ENCODE measurements at places on chromosomes 5 and 9. TPM values are rescaled to one million over a fixed set of nuclear protein-coding genes. Genes with fewer than 3 reads are reported as not detected.

The PTGDS gene
- 12.7 TPM for total RNA-seq

DNA sequence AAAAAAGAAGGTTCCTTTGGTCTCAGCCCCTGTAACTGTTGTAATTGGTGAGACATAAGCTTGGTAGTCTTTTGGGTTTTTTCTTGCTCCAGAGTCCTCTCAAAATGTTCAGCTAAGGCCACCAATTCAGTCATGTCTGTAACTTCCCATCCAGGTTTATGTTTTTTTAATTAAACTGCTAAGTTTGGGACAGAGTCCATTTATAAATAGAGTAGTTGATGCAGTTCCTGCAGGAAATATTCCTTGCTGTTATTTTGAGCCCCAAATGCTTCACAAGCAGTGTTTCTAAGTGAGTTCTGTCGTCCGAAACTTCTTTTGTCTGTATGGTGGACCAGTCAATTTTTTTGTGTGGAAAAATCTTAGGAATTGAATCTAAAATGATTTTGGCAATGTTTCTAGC is 155.0 kb downstream of the AOPEP start:
- no peak overlapping the region for H3K4me3 ChIP-seq
- no peaks in the 10 kb centered on the region for H3K27me3 ChIP-seq
- no peak for DNase-seq
- no peaks in the 10 kb centered on the region for H3K36me3 ChIP-seq
- no peak overlapping the region for H3K27ac ChIP-seq
- H3K4me1 ChIP-seq = peaks cover 11% of the 10 kb centered on the region

DNA sequence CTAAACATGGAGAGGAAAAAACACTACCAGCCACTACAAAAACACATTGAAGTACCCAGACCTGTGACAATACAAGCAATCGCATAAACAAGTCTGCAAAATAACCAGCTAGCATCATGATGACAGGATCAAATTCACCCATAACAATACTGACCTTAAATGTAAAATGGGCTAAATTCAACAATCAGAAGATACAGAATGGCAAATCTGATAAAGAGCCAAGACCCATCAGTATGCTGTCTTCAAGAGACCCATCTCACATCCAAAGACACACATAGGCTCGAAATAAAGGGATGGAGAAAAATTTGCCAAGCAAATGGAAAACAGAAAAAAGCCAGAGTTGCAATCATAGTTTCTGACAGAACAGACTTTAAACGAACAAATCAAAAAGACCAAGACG is 294.4 kb downstream of the MEF2C start:
- no peaks in the 10 kb centered on the region for H3K27me3 ChIP-seq
- H3K27ac ChIP-seq = no peak overlapping the region
- no peaks in the 10 kb centered on the region for H3K4me1 ChIP-seq
- no peaks in the 10 kb centered on the region for H3K36me3 ChIP-seq
- no peak for DNase-seq
- no peak overlapping the region for H3K4me3 ChIP-seq

The HINT2 gene
- 23.2 TPM for total RNA-seq

The MTAP gene
- 17.8 TPM for total RNA-seq

DNA sequence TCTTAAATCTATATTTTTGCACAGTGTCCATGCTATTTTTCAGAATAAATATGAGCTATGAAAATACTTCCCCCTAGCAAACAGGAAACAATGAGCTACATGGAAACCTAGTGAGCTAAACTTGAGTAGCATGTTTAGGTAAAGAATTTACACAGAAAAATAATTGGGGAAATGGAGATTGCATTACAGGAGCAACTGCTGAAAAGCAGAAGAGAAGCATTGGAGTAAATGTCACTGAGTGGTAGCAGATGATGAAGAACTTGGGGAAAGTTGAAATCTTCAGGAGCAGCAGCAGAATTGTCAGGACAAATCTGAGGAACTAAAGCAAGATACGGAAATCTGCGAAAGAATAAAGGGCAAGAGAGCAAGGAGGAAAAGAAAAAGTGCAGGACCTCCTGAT is 610.3 kb downstream of the TLE1 start:
- no peaks in the 10 kb centered on the region for H3K36me3 ChIP-seq
- no peaks in the 10 kb centered on the region for H3K27me3 ChIP-seq
- H3K27ac ChIP-seq = no peak overlapping the region
- peaks cover 4% of the 10 kb centered on the region for H3K4me1 ChIP-seq
- no peak overlapping the region for H3K4me3 ChIP-seq

The FAM153A gene
- 4.7 TPM for total RNA-seq

DNA sequence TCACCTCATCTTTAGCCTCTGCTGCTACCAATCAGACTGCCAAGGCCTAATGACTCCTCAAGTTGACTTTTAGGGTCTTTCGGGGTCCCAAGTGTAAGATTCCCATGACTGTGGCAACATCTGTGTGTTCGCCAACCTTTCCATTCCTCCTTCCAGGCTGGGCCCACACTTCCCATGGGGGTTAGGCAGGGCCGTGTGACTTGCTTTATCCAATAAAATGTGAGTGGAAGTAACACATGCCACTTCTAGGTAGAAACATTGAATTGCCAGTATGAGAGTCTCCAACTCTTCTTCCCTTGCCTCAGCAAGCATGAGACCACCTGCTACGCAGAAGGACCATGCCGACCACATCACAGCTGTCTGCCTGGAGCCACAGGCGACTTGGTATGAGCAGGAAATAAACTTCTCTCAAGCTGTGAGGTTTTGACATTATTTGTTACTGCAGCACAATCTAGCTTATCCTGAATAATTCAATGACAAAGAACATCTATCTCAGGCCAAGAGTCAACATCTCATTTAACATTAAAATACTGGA is 190.4 kb upstream of the IER5L start:
- no peak overlapping the region for H3K4me3 ChIP-seq
- no peak for DNase-seq
- H3K27me3 ChIP-seq = no peaks in the 10 kb centered on the region
- H3K36me3 ChIP-seq = no peaks in the 10 kb centered on the region
- no peak overlapping the region for H3K27ac ChIP-seq
- H3K4me1 ChIP-seq = no peaks in the 10 kb centered on the region

The CTSL gene
- total RNA-seq = 67.7 TPM

- H3K36me3 ChIP-seq = no peaks in the 10 kb centered on the region
- DNase-seq = no peak
- no peaks in the 10 kb centered on the region for H3K27me3 ChIP-seq
- no peak overlapping the region for H3K4me3 ChIP-seq
- no peak overlapping the region for H3K27ac ChIP-seq
These were observed 87.8 kb downstream of the HAPLN1 start for GRCh38 chr5:83632874-83633273.

DNA sequence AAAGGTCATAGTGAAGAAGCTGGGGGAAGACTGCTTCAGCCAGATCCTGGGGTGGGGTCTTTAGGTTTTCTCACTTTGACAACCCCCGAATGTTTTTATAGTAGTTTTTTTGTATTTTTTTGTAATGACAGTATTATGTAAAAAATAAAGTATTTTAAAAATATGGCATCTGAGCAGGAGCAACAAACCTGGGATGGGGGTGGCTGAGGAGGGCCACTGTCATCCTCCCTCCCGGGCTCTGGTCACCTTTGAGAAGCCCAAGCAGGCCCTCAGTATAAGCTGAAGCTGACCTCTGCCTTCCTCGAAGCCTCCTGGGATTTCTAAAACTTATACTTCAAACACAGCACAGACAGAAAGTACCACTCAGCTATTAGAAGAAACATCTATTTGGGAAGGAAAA is 8.7 kb downstream of the DNAJB5 start:
- DNase-seq = no peak
- H3K27me3 ChIP-seq = no peaks in the 10 kb centered on the region
- H3K4me3 ChIP-seq = no peak overlapping the region
- peaks cover 3% of the 10 kb centered on the region for H3K4me1 ChIP-seq

The DBH gene
- not detected for total RNA-seq

- no peak overlapping the region for H3K27ac ChIP-seq
- H3K36me3 ChIP-seq = no peaks in the 10 kb centered on the region
- no peaks in the 10 kb centered on the region for H3K4me1 ChIP-seq
- no peak overlapping the region for H3K4me3 ChIP-seq
These were observed 169.2 kb downstream of the TTC39B start for GRCh38 chr9:15137658-15138356.

- peak overlapping the region; percentile 75 for H3K4me3 ChIP-seq
- H3K36me3 ChIP-seq = no peaks in the 10 kb centered on the region
- DNase-seq = peak; percentile 11
- H3K27ac ChIP-seq = peak overlapping the region; percentile 86
These were observed 100.6 kb downstream of the GTF3C4 start for GRCh38 chr9:132770770-132771310.

The C9 gene
- not detected for total RNA-seq

DNA sequence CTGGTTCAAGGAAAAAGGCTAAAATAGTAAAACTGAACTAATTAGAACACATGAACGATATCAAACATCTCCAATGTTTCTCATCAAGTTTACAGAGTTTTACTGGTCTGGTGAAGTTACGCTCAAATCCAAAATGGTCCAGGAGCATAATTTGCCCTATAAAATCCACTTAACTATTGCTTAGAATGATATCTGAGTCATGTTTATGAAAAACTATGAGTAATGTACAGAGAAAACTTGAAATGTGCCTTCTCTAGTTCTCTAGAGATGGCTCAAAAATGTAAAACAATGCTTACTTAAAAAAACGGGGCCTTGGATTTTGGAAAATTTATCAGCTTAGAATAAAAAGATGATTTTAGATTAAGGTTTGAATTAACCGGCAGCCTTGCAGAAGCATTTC is 108.1 kb downstream of the FBXW11 start:
- H3K36me3 ChIP-seq = no peaks in the 10 kb centered on the region
- H3K4me3 ChIP-seq = no peak overlapping the region
- DNase-seq = no peak
- H3K27ac ChIP-seq = no peak overlapping the region

The SLC25A2 gene
- total RNA-seq = 0.69 TPM

DNA sequence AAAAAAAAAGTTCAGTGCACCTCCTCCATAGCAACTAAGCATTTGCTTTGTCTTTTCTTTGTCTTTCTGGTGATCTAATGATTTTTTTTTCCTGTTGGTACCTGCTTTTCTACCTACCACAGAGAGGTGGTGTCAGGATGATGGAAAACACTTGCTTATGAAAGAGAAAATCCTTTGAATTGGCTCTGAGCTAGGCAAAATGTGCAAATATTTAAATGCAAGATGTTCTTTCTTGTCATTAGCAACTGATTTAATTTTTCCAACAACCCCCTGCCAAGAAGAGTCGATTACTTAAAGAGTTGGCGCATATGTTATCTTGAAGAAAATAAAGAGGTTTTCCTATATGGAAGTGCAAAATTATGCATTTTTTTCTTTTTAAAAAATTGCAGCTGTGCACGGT is 37.7 kb downstream of the TNC start:
- no peaks in the 10 kb centered on the region for H3K27me3 ChIP-seq
- no peak overlapping the region for H3K27ac ChIP-seq
- H3K4me1 ChIP-seq = no peaks in the 10 kb centered on the region
- H3K36me3 ChIP-seq = no peaks in the 10 kb centered on the region
- no peak for DNase-seq
- H3K4me3 ChIP-seq = no peak overlapping the region

DNA sequence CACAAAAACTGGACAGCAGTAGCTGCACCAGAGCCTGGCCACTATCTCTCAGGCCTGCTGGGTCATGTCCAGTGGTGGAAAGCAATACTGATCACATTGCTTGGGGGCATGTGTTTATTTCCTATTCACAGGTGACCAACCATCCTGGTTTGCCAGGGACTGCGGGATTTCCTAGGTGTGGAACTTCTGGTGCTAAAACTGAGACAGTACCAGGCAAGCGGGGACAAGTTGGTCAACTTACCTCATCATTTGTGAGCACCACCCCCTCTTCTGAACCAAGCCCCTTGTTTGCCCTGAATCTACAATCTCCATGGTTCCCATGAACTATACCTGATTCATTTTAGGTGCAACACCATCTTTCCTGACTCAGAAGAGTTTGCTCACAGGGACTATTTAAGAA is 81.3 kb downstream of the TNC start:
- no peak overlapping the region for H3K4me3 ChIP-seq
- H3K4me1 ChIP-seq = no peaks in the 10 kb centered on the region
- no peaks in the 10 kb centered on the region for H3K27me3 ChIP-seq
- H3K27ac ChIP-seq = no peak overlapping the region
- no peaks in the 10 kb centered on the region for H3K36me3 ChIP-seq

The MEIKIN gene
- not detected for total RNA-seq

The SPINK4 gene
- total RNA-seq = not detected

- peaks cover 7% of the 10 kb centered on the region for H3K4me1 ChIP-seq
- no peaks in the 10 kb centered on the region for H3K27me3 ChIP-seq
- no peak overlapping the region for H3K27ac ChIP-seq
- H3K4me3 ChIP-seq = no peak overlapping the region
These were observed 560.6 kb downstream of the PRR16 start for GRCh38 chr5:121024416-121025311.

DNA sequence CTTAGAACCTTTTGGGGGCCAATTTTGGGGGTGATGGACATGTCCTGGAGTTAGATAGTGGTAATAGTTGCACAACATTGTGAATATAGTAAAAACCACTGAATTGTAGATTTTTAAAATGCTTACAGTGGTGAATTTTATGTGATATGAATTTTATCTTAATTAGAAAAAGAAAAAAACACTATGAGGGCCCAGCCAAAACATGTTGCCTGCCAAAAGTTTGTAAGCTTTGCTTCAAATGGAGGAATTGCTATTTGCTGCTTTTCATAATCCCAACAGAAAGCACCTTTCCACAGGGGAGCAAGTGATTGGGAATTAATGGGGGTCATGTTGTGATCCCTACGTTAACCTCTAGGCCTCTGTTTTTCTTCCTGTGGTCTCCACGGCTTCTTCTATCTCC is 19.1 kb downstream of the TNFAIP8 start:
- no peak overlapping the region for H3K27ac ChIP-seq
- no peaks in the 10 kb centered on the region for H3K36me3 ChIP-seq
- no peak for DNase-seq

DNA sequence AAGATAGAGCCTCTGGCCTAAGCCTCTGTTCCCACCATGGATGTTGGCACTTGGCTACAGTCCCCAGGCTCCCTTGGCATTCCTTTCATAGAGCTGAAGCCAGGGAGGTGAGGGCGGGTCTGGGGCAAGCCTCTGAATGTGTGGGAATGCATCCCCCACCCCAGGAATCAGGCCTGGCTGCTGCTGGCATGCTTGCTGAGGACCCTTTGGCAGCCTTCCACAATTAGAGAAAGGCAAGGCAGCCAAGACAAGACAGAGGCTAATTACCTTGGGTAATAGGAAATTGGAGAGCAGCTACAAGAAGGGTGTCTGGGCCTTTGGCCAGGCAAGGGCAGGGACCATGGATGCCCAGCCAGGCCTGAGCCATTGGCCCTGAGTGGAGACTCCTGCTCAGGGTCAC is 204.4 kb upstream of the TRIM32 start:
- no peak overlapping the region for H3K27ac ChIP-seq
- no peaks in the 10 kb centered on the region for H3K36me3 ChIP-seq
- DNase-seq = no peak
- H3K27me3 ChIP-seq = no peaks in the 10 kb centered on the region
- no peak overlapping the region for H3K4me3 ChIP-seq

The CCL27 gene
- not detected for total RNA-seq

- H3K4me3 ChIP-seq = peak overlapping the region; percentile 71
- H3K4me1 ChIP-seq = peaks cover 9% of the 10 kb centered on the region
- no peaks in the 10 kb centered on the region for H3K27me3 ChIP-seq
- peak overlapping the region; percentile 96 for H3K27ac ChIP-seq
These were observed 1.1 kb downstream of the PPIC start for GRCh38 chr5:123035360-123035917.

The SHOC1 gene
- total RNA-seq = 0.09 TPM

All from pancreas (tissue), 10 donors.